ENCODE measurements at places on chromosomes 1 and 21.

DNA sequence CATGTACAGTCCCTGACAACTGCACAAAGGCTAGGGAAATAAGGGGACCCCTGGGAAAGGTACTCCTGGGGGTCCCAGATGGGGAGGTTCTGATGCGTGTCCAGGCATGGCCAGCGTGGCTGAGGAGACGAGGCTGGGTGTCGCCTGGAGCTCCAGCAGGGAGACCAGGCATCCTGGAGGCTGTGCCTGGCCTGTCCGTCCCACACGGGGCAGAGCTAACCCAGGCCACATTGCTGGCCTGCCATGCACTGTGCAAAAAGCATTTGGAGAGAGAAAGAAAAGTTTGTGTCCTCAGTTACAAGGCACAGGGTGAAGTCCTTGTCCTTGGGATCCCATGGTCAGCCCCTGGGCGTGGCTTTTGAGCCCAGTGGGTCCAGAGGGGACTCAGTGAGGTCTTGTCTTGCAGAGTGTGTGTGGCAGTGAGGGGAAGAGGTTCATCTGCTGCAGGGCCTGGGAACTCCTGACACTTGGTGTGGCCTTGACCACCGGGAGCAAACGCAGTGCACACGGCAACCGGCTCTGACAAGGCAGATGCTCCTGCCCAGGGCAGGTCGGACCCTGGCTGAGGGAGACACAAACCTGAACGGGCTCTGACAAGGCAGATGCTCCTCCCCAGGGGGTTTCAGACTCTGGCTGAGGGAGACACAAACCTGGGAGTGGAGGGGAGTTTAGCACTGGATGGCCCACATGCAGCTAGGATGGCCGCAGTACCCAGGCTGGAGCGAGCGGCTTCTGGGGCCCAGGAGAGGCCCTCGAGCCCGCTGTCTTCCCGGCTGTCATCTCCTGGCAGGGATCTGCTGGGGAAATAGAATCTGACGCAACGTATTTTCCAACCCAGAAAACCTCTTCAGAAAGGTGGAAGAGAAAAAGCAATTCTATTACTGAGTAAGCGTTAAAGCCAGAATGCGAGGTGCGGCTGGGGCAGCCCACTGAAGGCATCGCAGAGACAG, 37.3 kb upstream of the COL18A1 start:
- DNase-seq: no peak

GRCh38 chr1:38834937-38835827, 24.4 kb downstream of the RRAGC start:
- DNase-seq: peak; percentile 25

GRCh38 chr21:31986035-31986856, 113.4 kb downstream of the HUNK start:
- DNase-seq: no peak

GRCh38 chr1:64228167-64228957, 24.9 kb downstream of the UBE2U start:
- no peak for DNase-seq

GRCh38 chr1:21246905-21247642, 43.2 kb downstream of the ECE1 start:
- DNase-seq: no peak

DNA sequence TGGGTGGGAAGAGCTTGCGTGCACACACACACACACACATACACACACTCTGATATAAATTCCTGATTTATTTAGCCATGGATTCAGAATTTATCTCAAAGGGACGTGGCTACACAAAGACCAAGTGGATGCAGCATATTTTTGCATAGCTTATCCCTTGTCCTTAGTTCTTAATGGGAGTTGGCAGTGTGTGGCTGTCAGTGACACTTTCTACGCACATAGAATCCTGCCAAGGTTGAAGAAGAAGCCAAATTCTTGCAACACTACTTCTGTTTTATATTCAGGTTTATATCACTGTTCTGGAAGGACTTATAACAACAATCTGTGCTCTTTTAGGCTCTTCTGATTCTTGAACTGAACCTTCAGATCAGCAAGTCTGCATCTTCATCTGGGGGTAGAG, 292.7 kb downstream of the CAMTA1 start:
- DNase-seq: no peak

GRCh38 chr1:26478159-26478558, 5.9 kb downstream of the HMGN2 start:
- DNase-seq: no peak

DNA sequence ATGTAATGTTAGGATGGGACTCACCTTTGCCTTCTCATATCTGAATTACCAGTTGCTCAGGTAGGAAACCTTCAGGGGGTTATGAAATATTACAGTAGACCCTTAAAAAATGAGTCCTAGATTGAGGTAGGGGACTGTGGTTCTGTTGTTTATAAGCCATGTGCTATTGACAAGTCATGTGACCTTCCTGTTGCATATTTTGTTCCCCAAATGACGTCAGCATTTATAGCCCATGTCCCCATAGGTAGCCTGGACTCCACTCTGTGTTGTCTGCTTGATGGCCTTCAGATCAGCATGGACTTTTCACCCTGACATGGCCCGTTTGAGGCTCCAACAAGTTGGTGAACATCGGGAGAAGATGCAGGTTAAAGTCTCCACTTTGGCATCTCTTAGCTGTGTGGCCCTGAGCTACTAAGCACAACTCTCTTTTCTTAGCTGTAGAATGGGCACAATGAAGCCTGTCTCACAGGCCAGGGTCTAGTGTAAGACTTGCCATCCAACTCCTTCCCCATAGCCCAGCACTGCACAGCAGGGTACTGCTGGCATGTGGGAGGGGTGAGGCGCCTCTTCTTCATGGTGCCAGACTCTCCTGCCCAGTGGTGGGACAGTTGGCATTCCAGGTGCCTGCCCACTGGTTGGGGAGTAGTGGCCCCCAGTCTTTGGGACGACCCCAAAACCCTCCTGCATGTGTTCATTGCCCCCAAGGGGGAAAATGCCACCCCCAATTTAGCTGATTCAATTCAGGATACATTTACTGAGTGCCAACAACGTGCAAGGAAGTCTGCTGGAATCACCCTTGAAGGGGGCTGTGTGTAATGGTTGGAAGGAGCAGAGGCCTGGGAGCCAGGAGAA, 36.1 kb upstream of the TTC22 start:
- DNase-seq: no peak

DNA sequence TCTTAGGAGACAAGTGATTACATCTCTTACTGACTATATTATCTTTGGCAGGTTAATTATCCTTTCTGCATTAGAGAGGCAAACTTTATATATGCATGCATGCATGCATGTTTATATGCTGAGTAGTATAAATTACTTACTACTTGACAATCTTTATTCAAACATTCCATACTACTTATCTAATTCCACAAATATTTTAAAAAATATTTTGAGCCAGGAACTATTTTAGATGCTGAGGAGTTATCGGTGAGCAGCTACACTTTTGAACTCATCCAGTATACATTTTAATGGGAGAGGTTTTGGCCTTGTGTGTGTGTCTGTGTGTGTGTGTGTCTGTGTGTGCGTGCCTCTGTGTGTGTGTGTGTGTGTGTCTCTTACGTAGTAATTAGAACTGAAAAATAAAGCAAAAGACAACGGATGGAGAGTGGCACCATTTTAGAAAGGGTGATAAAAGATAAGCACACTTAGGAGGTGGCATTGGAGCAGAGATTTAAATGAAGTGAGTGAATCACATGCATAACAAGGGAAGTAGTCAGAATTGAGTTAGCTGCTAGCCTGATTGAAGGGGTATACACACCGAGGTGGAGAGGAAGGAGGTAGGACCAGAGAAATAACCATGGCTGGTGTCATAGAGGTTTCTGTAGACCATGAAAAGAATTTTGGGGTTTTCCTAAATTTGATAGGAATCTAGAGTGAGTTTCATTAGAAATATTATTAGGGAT, 1488.4 kb downstream of the MRPL39 start:
- DNase-seq: no peak

- no peak for DNase-seq
Measured at GRCh38 chr1:222454186-222454585, 93.7 kb downstream of the HHIPL2 start.

Data from GM06990 (cell line).